Lung microvascular endothelial cell (primary cell): ENCODE measurements at places on chromosomes 4 and X. TPM values are rescaled to one million over a fixed set of nuclear protein-coding genes. Genes with fewer than 3 reads are reported as not detected.

DNA sequence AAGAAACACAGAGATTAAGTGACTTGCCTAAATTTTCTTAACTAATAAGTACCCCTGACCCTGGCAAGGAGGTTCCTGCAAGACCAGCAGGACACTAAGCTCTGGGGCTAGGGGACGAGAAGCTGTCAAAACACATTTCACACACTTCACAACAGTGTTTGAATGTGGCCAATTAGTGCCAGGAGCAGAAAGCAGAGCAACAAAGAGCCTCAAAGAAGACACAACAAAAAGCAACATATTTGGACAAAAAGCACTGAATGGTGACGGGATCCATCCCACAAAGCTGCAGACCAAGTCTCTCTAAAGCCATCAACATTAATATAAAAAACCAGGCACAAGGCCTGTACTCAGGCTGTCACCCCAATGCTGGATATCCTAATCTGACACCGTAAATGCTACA lies 361.9 kb upstream of the RASGEF1B start:
- no peak for DNase-seq

GRCh38 chr4:142480244-142480643 lies 365.9 kb downstream of the INPP4B start:
- peak; percentile 1 for DNase-seq

The SERPINA7 gene
- not detected in 2 replicates for total RNA-seq

The MAOB gene
- total RNA-seq: not detected in 2 replicates

DNA sequence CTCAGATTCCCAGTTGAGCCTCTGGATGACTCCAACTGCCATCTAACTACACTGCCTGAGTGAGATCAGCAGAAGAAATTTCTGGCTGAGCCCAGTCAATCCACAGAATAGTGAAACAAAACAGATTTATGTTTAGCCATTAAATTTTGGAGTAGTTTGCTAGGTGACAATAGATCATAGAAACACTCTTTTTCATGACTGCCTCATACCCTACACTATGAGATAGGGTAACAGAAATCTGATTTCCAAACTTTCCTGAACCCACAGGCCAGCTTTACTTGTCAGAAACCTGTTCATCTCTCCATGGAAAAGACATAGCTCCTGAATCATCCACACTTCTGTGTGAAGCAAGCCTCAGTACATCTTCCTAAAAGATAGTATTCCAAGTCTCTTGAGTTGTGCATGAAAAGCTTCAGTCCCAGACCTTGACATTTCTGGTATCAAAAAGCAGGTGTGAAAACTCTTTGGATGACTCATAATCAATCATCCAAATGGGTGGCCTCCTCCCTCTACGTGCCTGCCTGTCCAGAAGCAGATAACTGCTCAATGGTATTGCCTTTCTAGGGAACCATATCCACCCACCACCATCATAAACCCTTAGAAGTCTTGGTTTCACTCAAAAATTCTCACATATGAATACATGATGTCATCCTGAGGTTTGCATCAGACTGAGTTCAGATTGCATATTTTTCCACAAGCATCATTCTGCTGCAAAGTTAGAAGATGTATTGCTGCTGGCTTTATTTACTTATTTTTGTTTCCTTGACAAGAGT lies 47.5 kb upstream of the RAP2C start:
- DNase-seq: no peak

The MXRA5 gene
- total RNA-seq: under 0.01 TPM in 1 of 2 replicates, not detected in the other

GRCh38 chr4:145843639-145844038 lies 95.0 kb downstream of the ZNF827 start:
- peak; percentile 20 for DNase-seq

The AP1S2 gene
- total RNA-seq: 57.3 and 63.6 TPM in 2 replicates

The HMX1 gene
- not detected in 2 replicates for total RNA-seq

The MAGEA9B gene
- total RNA-seq: not detected in 2 replicates

DNA sequence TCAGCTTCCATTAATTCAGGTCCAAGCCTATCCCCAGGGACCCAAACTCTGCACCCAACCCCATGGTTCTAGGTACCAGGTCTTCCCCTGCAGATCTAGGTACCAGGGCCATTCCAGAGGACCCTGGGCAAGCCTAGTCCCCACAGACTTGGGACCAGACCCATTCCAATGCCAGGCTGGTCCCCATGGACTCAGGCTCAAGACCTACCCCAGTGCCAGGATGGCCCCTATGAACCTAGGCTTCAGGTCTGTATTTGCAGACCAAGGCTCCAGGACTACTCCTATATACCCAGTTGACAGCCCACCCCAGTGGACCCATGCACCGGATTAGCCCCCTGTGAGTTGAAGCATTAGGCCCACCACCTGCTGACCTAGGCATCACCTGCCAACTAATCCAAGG lies 8.9 kb downstream of the MTHFD2L start:
- no peak for DNase-seq

GRCh38 chrX:133171962-133172708 lies 46.0 kb downstream of the TFDP3 start:
- DNase-seq: no peak

The GYPE gene
- not detected in 2 replicates for total RNA-seq

DNA sequence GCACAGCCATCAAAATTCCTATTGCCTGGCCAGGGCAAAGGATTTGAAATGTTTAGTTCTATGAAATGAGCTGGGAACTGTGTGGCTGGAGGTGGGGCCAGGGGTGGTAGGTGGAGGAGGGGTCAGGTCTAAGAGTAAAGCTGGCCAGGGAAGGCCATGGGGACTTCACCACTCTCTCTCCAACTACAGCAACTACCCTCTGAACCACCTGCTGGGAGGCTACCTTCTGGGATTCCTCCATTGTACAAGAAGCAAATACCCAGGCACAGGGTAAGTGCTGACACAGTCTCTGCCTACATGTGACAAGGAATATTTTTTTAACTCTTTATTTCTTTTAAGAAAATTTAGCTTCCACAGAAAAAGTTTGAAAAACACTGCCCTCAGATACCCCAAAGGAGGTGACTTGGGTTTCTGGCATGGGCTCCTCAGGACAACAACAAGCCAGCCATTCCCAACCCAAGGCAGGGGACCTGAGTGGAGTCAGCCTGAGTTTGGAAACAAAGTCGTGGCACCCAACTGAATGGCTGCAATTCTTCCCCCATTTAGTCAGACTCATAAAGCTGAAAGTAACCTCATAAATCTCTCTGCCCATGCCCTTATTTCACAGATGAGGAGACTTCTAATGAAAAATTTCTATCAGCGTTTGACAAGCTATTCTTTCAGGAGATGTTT lies 593.8 kb upstream of the DIPK2B start:
- DNase-seq: no peak

DNA sequence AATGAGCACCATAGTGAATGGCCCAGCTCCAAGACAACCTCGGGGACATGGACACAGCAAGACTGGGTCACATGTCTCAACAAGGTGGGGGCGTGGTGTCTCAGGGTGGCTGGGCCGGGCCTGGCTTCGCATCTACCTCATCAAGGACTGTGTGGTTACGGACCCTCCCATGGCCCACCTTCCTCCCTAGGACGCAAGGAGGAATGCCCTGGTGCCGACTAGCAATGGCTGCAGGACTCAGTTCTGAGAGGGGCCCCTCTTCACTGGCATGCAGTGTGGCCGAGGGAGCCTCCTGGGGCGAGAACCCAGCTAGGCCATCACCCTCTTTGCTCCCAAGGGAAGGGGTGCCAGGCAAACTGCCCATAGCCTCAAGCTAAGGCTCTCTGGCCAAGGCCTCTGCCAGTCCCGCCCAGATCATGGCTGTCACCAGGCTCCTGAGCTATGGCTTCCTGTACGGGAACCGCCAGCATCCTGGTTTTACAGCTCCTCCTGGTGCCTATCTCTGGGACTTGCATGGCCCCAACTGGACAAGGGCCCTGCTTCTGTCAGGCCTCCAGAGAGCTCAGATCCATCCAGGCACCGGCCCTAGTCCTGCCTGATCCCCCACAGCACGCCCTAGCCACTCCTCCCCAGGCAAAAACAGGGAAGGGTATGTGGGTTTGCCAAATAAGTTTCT lies 218.0 kb upstream of the AGTR2 start:
- DNase-seq: no peak

- peak; percentile 71 for DNase-seq
Observed at GRCh38 chr4:48141048-48141447, 7.0 kb upstream of the TXK start.

The BMP3 gene
- not detected in 2 replicates for total RNA-seq

DNA sequence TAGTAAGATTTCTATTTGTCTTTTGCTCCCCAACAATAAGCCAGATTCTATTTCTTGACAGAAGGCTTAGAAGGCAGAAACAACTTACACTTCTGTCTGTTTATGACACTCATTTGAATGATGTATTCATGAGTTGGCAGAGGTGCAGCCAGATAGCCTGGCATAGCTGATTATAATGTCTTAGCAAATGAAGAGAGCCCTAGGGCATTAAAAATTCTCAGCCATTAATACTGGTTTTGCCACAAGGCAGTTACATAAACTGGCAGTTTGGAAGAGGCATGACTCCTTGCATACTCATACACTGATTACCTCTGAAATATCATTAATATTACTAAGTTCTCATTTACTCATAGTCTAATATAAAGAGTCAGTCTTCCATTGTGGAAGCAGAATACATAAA lies 728.5 kb upstream of the NDST4 start:
- no peak for DNase-seq

- no peak for DNase-seq
Observed at GRCh38 chr4:141789716-141790115, 153.3 kb downstream of the IL15 start.

The RFC1 gene
- 44.2 and 66.7 TPM in 2 replicates for total RNA-seq

DNA sequence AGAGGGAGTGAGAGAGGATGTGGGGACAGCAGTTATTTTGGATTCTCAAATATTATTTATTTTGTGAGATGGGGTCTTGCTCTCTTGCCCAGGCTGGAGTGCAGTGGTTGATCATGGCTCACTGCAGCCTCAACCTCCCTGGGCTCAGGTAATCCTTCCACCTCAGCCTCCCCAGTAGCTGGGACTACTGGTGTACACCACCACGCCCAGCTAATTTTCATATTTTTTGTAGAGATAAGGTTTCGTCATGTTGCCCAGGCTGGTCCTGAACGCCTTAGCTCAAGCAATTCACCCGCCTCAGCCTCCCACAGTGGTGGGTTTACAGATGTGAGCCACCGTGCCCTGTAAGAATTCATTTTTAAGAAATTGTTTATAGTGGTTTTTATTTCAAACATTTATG lies 61.2 kb downstream of the FHDC1 start:
- no peak for DNase-seq

GRCh38 chr4:25650311-25650710 lies 5.3 kb upstream of the SLC34A2 start:
- DNase-seq: no peak

DNA sequence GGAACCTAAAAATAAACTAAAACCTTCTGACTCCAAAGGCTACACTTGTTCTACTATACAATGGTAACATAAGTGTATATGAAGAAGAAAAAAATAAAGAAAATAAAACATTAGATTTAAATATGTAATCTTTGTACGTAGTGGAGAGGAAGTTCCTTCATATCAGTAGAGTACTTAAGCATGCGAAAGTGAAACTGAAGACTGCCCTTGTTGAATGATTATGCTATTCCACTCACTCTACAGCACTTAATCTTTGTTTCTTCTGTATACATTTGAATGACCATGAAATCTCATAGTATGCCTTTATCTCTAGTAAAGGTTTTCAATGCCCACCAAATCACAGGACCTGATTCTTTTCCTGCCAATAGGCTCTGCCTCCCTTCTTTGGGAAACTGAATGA lies 78.9 kb downstream of the NDST3 start:
- DNase-seq: peak; percentile 26

DNA sequence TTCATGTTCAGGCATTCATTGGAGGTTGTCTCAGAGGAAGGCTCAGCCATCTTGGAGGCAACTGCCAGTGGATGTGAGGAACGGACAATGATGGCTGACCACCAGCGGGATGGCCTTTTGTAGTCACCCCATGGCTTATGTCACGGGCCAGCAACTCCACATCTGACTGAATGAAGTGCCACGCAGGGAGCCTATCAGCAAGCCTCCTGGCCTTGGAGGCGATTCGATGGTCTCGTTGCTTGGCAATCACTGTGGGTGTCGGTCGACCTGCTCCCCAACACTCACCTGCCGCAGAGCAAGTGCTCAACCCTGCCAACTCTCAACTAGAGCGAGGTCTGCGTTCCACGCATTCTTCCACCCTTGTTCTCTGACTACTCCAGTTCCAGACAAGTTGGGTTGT lies 7.4 kb downstream of the H2BW2 start:
- no peak for DNase-seq

DNA sequence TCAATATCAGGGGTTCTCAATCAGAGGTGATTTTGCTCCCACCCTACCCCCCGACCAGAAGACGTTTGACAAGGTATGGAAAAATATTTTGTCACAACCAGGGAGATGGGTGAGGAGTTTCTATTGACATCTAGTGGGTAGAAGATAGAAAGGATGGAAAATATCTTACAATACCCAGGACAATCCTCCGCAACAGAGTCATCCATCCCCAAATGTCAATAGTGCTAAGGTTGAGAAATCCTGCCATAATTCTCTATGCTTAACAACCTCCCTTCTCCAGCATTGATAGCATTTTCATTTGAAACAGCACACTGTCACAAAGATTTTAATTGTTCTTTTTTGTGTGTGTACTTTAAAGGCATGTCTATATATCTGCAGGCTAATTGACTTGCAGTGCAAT lies 890.5 kb downstream of the PDHA2 start:
- no peak for DNase-seq

The LDB2 gene
- total RNA-seq: 346 and 363 TPM in 2 replicates

The LRBA gene
- 31.0 and 37.9 TPM in 2 replicates for total RNA-seq

The GK2 gene
- not detected in 2 replicates for total RNA-seq

GRCh38 chr4:531076-531475 lies 32.1 kb downstream of the PIGG start:
- no peak for DNase-seq

DNA sequence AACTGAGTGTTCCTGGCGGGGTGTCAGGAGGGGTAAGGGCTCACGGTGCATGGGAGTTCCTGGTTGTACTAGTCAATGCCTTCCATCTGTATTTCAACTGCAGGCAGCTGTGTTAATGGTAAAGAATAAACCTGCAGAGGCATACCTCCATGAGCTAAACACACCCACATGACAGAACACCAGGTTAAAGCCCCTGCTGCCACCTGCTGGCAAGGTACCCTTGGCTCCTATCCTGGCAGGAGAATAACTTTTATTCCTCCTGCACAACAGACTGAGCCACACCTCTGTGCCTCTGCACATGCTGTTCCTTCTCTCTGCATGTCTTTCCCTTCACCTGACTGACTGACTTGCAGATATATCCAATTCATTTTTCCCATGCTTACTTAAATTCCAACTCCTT lies 11.1 kb downstream of the ITIH6 start:
- DNase-seq: no peak

DNA sequence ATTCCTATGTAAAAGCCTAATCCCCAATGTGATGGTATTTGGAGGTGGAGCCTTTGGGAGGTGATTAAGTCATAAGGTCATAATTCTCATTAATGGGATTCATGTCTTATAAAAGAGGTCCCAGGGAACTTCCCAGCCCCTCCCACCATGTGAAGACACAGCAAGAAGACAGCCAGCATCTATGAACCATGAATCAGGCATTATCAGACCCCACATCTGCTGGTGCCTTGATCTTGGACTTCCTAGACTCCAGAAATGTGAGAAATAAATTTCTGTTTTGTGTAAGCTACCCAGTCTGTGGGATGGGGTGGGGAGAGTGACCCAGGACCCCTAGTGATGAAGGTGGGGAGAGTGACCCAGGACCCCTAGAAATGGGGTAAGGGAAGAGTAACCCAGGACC lies 6.1 kb upstream of the DAPP1 start:
- DNase-seq: no peak

The RBMXL3 gene
- not detected in 2 replicates for total RNA-seq
